ENCODE measurements at places on chromosomes 4 and X.

- DNase-seq: no peak
Measured at GRCh38 chr4:168995537-168996295, 14.3 kb downstream of the CBR4 start.

- no peak for DNase-seq
Measured at GRCh38 chr4:110676241-110676640, 53.4 kb upstream of the PITX2 start.

GRCh38 chr4:72895408-72895807 is 174.1 kb downstream of the COX18 start:
- DNase-seq: no peak

DNA sequence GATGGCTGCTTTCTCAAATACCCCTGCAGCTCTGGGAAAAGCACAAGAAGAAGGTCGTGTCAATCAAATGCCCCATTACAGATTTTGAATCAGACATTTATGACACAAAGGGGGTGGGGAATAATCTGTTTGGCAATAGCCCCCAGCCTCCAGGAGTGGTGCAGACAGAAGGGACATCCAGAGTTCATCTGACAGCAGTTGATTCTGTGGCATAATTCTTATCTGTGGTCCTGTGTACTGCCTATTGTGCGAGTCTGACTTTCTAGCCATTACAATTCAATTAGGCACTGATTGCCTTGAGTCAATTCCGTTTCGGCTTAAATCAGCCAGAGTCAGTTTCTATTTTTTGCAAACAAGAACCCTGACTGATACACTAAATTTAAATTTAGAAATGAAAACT is 28.6 kb upstream of the DCLK2 start:
- no peak for DNase-seq

DNA sequence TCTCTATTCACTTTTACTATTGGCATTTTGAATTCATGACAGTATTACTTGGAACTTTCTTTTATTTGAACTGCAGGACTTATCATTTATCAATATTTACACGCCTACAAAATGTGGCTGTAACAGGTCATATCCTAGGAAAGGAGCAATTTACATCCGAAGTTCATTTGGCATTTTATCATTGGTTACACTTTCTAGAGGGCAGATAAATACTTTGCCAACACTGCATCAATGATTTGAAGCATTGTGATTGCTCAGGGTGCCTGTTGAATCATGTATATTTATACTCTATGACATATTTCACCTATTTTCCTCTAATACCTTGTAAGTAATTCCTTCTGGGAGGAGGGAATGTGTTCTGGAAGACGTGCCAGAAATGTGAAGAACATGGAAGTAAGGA is 136.7 kb downstream of the MID1IP1 start:
- DNase-seq: no peak

DNA sequence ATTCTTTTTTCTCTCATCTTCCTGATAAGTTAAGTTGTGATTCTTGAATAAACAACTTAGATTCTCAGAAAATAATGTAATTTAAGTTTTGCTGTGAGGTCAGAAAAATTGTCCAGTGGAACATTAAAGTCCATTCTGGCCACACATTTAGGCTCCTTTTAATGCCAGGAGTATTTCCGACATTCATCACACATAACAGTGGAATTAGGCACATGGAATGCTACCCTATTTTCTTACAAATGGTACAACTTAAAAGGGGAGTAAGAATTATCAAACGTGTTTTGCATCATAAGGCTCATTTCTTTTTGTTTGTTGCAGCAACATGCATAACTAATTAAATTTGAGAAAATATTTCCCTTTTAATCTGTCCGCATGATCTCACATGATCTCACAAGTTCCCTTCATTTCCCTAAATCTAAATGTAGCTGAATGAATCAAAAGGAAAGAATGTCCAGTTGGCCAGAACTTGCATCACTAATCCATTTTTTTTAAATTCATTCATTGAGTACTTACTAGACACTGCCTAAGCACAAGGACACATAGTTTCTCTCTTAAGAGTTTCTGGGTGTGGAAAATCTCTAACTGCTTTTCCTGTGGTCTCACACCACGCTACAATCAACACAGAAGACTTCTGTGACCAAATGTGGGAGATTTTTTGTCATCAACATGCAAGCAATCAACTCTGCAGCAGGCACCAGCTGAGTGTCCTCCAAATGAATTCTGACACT is 22.0 kb downstream of the SPARCL1 start:
- no peak for DNase-seq

DNA sequence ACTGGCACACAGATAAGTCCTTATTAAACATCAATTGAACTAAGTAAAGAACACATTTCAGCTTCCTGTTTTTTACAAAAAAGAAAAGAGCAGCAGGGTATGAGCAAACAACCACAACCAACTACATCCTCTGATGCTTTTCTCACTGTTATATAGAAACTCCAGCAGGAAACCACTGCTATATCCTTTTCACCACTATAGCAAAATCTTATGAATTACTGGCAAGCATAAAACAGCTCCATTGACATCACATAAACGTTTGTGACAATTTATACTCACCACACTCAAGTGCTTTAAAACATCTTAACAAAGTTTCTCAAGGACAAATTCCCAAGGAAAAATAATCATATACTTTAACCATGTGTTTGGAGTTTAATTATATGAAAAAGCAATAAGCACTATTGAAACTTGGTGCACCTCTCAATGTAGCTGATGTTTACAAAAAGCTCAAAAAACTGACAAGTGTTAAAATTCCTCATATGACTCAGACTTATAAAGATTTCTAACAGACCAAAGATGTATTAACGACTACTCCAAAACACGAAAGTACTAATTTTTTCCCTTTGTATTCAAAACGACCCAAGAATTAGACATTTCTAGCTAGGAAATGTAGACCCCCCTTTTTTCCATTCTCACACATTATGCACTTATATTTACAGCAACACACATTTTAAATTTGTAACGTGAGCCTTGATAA is 12.9 kb downstream of the GPRIN3 start:
- DNase-seq: peak; percentile 15

DNA sequence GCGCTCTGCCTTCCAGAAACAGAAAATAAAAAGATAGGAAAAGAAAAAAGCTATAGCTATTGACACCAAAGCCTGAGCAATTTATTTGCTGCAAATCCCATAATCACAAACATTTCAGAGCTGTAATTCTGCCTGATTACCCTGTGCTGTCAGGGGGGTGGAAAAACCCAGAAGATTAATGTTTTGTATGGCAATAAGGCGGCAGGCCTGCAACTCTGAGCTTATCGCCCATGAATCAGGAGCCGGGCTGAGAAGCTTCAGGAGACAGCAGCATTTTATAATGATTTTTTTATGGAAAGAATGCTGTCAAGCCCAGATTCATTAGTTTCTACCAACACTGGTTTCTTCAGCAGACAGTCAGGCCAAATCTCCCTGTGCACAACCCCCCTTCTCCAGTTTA is 82.6 kb upstream of the TMEM164 start:
- peak; percentile 45 for DNase-seq

GRCh38 chrX:132171478-132171877 is 43.7 kb upstream of the FRMD7 start:
- no peak for DNase-seq

DNA sequence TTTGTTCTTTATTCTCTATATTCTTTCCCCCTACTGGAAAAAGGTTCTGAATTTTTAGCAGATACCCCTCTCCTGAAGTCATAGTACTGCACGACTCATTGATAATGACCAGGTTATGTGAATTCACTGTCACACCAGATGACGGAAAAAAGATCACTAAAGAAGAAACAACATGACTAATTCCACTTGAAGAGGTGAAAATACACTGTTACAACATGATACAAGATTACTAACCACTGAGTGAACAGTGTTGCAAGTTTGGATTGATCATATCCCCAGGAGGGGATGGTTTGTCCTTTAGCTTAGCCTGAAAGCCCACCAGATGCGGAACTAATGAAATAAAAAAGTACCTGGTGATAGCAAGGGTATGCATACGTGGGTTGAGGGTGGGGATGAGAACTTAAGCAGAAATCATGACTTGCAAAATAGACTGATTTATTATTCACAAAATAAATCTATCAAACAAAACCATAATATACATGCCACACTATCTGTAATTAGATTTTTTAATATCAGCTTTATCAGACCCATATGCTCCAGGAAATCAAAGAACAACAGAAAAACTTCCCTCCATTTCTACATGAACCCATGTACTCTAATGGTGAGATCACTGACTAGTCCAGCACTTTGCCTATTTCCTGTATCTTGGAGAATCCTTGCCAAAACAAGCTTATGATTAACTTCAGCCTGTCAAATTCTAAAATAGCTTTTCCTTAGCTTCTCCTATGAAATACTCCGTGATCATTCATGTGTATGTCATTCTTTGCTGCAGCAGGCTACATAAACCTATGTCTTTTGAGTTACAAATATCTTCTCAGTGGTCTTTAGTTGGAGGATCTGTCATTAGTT is 257.4 kb upstream of the AGA start:
- no peak for DNase-seq

DNA sequence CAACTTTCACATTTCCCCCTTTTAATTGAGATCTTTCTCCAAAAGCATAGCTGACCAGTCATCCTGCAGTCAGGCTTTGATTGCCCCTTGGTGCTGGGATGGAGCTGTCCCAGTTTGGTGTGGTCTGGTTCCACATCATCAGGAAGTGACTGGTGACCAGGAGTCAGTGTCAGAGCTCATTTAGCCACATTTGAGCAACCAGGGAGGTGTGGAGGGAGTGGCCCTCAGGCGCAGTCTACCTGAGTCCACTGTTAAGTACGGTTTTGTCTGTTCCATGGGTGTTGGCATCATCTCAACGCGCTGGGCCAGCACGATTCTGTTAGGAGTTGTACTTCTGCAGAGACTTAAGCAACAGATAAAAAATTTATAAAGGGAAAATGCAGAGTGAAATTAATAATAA is 52.6 kb downstream of the RGS12 start:
- DNase-seq: no peak

- DNase-seq: no peak
Measured at GRCh38 chrX:129785160-129785947, 5.6 kb downstream of the SASH3 start.

GRCh38 chrX:154056770-154057241 is 37.1 kb upstream of the IRAK1 start:
- no peak for DNase-seq

DNA sequence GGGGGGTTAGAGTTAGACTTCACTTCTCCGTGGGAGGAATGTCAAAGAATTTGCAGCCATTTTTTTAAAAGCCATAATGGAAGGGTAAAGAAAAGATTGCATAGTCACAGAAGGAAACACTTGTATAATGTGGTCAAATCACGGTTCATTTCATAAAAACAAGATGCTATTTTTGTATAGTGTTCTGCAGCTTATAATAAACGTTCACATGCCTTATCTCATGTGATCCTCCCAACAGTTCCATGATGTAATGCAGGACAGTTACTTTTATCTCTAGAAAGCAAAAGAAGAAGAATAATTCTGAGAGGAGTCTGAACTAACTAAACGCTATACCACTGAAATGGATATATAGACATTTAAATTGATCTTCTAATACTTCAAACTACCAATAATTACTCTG is 71.3 kb upstream of the CAMK2D start:
- DNase-seq: no peak

GRCh38 chrX:24480400-24480865 is 15.3 kb downstream of the PDK3 start:
- peak; percentile 92 for DNase-seq

DNA sequence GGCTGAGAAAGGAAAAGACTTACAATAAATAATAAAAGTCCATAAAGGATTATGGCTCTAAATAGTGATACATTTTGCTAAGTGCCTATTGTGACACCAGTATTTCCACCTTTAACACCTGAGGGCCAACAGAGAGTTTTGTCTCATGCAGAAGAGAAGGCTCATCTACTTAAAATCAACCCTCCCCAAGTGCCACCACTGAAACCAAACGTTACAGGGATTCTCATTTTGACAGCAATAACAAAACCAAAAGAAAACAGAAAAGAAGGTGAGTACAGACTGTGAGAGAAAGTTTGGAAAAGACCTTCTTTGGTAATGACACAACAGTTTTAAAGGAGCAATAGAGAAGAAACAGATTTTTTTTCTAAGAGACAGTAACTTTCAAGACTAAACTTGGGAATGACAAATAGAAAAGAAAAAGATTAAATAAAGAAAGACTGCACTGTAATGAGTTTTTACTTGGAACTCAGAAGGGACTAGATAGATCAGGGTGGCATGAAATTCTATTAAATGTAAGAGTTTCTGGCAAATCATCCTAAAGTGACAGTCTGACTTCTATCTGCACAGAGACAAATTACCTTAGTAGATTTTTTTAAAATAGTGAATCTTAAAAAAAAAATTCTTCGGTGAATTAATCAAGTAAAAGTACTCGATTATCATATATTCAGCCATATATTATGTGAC is 109.7 kb downstream of the ZNF827 start:
- DNase-seq: no peak

DNA sequence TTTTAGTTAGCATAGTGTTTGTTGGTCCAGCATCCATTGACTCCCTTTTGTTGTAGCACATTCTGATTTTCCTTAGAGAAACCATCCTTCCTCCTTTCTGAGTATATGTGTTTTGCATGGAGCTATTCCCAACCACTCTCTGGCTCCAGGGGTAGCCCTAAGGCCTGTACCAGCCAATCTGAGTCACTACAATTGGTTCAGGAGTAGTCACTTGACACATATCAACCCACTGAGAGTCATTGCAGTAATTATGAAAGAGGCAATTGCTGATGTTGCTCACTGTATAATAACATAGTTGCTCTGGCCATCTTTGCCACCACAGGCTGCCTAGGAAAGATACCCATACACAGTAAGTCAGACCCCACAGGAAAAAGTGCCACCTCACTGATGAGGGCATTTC is 71.2 kb upstream of the GRID2 start:
- DNase-seq: no peak

DNA sequence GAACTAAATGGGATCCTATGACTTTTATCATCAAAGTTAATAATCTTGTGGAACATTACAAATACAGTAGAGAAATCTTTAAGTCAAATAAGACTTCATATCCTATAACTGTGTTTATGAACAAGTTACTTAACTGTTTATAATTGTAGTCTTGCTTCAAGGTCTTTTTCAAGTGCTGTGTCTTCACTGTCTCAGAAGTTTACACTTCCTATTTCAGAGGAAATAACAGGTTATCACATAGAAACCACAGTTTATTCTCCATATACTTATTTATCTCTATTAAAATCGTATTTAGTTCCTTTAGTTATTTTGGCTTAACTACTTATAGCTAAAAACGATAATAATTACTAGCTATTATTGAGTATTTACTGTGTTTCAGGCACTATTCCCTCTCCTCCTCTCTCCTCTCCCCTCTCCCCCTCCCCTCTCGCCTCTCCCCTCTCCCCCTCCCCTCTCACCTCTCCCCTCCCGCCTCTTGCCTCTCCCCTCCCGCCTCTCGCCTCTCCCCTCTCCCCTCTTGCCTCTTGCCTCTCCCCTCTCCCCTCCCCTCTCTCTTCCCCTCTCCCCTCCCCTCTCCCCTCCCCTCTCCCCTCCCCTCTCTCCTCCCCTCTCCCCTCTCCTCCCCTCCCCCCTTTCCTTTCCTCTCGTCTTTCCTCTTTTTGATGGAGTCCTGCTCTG is 63.7 kb downstream of the RBPJ start:
- no peak for DNase-seq

All from NCI-H1417 (cell line).